Aorta (tissue), 5 donors: ENCODE measurements at places on chromosomes 3 and 15.

- no peak for DNase-seq
Measured at GRCh38 chr3:146313031-146313745, 62.3 kb upstream of the PLSCR4 start.

DNA sequence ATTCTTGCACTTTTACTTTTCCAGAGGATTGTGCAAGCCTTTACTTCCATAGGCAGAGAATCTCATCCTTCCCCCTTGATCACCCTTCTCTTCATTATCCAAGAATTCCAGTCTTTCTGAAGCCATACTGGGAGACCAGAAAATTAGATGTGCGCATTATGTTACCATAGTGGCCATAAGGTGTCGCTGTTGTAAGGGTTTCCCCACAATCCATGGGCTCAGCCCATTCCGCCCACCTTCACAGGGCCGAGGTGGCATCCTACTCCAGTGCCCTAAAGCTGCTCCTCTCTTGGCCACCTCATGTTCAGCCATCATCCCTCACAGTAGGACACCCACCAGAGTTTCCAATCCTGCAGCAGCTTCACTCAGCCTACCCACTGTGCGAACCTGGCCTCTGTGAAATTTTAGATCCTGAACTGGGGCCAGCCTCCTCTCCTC is 35.0 kb downstream of the CTSH start:
- DNase-seq = no peak

DNA sequence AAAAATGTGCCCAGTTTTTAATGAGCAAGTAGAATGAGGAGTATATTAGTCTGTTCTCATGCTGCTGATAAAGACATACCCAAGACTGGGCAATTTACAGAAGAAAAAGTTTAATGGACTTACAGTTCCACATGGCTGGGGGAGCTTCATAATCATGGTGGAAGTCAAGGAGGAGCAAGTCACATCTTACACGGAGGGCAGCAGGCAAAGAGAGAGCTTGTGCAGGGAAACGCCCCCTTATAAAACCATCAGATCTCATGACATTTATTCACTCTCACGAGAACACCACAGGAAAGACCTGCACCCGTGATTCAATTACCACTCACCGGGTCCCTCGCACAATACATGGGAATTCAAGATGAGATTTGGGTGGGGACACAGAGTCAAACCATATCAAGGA is 111.7 kb upstream of the CNTN6 start:
- DNase-seq = no peak

DNA sequence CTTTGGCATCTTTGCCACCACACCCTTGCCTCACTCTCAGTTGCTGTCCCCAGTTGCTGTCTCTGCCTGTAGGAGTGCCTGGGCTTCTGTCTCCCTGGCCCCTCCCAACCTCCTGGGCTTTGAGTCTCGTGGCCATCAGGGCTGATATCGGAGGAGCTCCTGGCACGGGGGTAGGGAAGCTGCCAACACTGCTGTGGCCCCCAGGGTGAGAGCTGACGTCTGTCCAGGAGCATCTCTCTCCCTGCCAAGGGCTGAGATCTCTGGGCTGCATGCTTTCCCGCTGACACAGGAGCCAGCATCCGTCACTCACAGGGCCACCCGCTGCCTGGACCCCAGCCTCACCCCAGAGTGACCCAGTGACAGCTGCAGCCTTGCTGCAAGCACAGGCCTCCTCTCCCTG is 47.4 kb downstream of the EXOG start:
- no peak for DNase-seq

GRCh38 chr3:12991861-12992281 is 81.4 kb downstream of the IQSEC1 start:
- DNase-seq = peak; percentile 27

GRCh38 chr3:152650177-152650576 is 184.8 kb upstream of the P2RY1 start:
- DNase-seq = no peak

- no peak for DNase-seq
Measured at GRCh38 chr3:180321534-180321933, 280.4 kb upstream of the TTC14 start.

- no peak for DNase-seq
Measured at GRCh38 chr3:69320871-69321271, 65.0 kb downstream of the FRMD4B start.

DNA sequence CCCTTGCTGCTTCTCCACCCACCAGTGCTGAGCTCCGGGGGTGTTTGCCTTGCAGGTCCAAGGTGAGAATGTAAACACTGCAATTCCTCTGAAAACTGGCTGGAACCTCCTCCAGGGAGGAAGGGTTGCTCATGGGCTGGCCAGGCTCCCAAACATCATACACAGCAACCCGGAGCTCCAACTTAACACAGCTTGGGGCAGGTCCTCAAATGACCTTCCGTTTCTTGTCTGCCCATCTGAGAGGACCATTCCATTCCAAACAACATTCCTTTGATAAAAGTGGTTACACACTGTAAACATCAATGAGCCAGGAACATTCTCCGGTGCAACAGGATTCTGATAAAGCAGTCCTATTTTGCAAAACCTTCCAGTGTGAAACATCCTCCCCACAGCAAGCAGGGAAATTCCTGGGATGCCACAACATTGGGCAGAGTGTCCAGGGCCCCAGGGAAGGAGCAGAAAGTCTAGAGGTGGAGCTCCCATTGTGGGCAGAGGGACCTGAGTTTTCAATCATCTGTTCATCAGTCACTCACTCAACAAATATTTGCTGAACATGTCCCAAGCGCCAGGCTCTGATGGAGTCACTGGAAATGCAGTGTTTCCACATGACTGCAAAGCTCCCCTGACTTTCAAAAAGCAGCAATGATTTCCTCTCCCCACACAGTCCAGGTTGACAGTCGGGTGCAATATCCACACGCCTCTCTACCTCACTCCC is 7.3 kb upstream of the HEG1 start:
- no peak for DNase-seq

GRCh38 chr3:20185331-20185678 is 701 bp downstream of the SGO1 start:
- DNase-seq = no peak

DNA sequence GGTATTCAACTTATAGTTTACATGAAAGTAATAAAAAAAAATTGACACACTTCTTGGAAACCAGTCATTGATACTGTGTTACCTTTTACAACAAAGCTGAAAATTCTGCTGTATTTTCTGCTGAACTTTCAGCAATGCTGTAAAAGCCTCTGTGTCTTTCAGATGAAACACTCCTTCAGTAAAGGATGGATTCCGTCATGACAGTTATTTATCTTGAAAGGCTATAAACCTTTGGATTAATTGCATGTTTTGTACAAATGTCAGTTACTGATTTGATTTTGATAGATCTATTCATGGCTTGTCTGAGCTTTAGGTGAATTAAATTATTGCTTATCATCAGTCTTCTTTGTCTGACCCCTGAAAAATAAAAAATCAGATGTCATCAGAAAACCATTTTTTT is 355.1 kb downstream of the NAALADL2 start:
- DNase-seq = no peak

- DNase-seq = no peak
Measured at GRCh38 chr3:165770781-165771180, 66.4 kb downstream of the BCHE start.

GRCh38 chr3:30352410-30353318 is 253.7 kb upstream of the TGFBR2 start:
- DNase-seq = no peak

DNA sequence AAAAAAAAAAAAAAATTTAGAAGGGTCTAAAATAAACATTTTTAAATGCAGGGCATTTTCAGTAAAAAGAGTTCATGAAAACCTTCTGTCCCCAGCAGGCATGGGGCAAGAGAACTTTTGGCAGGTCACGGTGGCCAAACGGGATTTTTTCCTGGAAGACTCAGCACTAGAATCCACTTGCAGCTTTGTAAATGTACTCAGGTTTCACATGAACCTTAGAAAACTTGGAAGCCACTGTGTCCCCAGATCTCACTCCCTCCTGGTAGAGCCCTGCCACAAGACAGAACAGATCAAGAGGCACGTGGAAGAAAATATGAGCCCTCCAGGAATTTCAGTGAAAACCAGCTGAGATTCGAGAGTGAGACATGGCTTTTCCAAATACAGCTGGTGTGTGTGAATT is 2.1 kb upstream of the GNB5 start:
- no peak for DNase-seq
